ENCODE measurements at places on chromosomes 6 and 20.

- no peak for DNase-seq
These were observed 288.1 kb upstream of the MAP3K7 start for GRCh38 chr6:90874931-90875330.

DNA sequence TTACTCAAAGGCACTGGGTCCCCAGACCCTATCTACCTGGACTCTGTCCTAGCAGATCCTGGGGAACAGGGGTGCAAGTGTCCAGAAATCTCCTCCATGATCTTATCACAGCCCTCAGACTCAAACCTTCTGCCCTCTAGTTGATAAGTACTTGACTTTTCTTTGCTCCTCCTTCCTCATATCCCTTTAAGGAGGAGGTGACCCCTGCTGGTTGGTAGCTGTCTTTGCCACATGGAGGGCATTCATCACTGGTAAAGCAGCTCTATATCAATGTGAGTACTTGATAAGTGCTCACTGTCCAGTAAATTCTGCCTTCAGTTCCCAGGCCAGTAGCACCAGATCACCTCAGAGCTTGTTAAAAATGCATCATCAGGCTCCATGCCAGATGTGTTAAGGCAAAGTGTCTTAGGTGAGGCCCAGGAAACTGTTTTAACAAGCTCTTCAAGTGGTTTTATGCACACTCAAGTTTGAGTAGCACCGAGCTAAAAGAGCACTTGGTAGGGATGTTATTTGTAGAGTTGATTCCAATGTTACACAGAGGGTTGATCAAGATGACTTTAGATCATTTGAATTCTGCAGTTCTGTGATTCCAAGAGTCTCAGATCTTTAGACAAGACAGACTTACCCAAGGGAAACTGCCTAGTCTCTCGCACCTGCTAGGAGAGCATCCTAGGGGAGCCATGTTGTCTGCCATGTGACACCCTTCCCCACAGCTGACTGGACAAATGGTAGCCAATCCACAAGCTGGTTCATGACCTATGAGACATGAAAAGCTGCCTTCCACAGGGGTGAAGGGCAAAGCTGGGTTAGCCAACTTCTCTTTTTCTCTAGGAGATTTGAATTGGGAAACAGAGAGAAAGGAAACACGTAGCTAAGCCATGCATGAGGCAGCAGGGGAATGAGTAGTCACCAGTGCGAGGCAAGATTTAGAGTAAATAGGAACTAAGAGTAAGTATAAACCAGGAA lies 18.6 kb downstream of the TREML2 start:
- peak; percentile 38 for DNase-seq

DNA sequence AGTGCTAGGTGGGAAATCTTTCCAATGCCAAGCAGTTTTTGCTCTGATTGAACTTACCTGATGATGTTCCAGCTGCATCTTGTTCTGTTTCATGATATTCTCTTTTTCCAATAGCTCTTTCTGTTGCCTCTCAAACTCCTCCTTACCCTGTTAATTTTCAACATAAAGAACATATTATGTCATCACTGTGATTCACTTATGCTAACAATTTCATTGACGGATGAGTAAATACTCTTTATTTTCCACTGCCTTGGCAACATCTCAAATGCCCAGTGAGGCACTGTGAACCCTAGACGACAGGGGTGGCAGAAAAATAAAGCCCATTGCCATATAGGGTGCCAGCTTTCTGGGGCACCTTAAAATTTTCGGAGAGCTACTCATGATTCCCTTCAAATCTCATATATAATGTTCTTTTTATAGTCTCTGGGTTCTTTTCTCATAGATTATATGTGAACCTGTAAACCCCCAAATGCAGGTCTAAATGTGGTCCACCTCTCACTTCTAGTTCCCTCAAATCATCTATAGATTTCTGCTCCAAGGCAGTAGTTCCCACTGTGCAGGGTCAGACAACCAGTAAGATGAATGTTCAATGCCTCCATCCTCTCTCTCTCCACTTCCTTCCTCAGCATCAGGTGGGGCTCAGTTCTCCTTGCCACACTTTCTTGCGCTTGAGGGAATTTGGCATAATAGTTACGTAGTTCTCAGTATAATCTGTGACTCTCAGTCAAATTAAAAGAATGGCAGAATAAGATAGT lies 44.1 kb downstream of the NEDD9 start:
- no peak for DNase-seq

DNA sequence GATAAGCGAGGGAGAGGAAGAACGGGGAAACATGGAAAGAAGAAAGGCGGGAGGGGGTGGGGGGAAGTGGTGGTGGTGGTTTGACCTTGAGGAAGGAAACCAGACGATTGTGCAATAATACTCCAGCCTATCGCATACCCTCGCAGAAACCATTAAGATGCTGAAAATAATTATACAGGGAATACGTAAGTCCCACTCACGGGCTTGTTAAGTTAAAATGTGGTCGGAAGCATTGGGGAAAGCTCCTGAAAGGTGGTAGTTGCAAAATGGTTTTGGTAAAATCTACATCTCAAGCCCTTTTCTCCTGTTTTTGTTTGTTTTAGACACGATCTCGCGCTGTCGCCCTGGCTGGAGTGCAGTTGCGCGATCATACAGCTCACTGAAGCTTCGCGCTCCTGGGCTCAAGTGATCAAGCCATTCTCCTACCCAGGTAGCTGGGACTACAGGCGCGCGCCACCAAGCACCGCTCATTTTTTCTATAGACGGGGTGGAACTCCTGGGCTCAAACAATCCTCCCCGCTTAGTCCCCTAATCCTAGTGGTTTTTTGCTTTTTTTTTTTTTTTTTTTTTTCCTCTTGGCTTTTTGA lies 128.9 kb upstream of the ZNF184 start:
- no peak for DNase-seq

DNA sequence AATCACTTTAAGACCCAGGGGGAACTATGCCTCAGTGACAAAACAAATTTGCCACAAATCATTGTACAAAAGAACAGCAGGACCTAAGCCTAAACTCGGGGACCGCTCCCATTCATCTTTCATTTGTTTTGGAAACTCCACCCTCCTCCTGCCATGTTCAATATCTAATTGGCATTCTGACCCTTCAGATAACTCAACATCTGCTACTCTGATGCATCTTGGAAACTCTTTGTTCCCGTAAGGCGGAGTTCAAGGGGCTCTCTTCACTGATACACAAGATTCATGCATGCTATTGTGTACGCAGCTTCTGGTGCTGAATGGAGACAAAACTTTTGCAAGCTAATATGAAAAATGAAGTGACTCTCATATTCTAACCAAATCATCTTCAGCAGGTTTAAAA lies 187.6 kb downstream of the ZFP64 start:
- DNase-seq: no peak

- DNase-seq: no peak
These were observed 5.9 kb downstream of the SPAG4 start for GRCh38 chr20:35621560-35621946.

GRCh38 chr6:17490724-17491123 lies 97.3 kb downstream of the CAP2 start:
- no peak for DNase-seq

GRCh38 chr20:5065166-5065878 lies 54.4 kb downstream of the PCNA start:
- DNase-seq: no peak

- DNase-seq: no peak
These were observed 12.9 kb upstream of the FAM210B start for GRCh38 chr20:56345911-56346310.

DNA sequence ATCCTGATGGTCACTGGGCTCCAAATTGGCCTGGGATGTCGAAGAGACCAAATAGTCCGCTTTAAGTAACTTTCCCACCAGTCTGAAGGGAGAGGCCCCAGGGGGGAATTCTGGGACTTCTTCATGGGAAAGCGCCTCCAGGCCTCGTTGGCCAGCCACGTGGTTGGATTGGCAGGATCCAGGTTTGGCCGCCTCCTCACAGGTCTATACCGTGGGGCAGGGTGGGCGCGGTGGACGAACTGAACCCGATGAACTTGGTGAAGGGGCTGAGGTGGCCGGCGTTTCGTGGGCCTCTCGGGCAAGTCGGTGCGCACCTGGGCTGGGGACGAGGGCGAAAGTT lies 297 bp downstream of the POM121L2 start:
- DNase-seq: no peak

DNA sequence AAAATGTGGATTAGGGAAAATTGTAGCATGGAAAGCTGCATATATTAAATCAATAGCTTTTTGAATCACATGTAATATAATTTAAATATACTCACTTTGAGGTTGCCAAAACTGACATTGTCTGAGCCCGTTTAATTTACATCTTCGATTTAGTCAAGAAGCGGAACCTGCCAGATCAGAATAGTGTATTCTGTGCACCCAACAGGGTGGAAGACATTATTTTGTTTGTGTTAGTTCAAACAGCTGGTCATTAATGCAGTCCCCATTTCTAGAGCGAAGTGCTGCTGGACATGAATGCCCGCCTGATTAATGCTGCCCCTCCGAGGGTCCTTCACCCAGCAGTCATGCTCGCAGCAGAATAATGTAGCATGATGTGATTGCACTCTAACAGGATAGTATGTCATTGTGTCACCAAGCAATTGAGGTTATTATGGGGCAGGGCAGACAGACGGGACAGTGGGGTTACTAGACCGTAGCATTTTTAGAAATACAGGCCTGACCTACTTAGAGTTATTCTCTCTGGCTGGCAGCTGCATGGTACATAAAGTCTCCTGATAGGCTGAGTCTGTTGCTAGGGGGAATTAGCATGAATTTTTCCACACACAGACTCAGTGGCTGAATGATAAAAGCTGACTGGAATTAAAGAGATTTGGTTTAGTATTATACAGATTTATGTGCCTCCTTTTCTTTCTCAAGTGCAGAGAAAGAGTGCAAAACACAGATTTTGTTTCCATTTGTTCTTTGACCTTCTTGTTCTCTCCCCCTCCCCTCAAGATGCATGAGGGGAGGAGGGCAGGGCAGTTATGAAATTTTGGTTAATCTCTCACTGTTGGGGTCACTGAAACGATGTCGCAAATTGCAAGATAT lies 147.1 kb downstream of the PRL start:
- DNase-seq: no peak

DNA sequence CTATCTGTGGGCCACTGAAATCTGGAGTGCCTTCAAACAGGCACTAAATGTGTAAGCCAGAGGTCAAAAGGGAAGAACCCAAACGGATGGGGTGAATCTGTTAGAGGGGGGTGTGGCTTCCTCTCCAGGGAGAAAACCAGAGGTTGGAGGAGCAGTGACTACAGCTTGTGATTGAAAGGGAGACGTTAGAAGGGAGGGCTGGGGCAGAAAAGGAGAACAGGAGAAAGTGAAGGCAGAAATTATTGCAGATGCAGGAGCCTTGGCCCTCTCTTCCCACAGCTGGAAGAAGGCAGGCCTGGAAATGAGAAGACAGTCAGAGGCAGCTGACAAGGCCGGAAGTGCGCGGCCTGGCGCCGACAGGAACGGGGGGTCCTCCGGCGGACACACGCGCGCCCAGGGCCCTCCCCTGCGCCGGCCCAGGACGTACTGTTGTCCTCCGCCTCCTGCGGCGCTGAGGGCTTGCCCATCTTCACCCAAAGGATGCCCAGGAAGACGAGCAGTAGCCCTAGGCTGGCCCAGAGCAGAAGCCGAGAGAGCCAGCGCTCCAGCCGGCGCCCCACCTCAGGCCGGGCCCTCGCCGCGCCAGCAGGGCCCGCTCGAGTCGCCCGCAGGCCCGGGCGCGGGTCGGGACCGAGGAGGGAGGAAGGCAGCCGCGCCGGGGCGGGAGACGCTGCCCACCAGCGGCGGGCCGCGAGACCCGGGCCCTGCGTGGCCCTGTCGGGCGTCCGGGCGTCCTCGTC lies 806 bp downstream of the LEMD2 start:
- peak; percentile 46 for DNase-seq

GRCh38 chr20:49982072-49982345 lies 771 bp upstream of the SNAI1 start:
- no peak for DNase-seq

GRCh38 chr6:31978831-31979230 lies 3.0 kb upstream of the C4A start:
- DNase-seq: no peak

GRCh38 chr6:94487371-94487770 lies 1068.0 kb upstream of the EPHA7 start:
- no peak for DNase-seq

DNA sequence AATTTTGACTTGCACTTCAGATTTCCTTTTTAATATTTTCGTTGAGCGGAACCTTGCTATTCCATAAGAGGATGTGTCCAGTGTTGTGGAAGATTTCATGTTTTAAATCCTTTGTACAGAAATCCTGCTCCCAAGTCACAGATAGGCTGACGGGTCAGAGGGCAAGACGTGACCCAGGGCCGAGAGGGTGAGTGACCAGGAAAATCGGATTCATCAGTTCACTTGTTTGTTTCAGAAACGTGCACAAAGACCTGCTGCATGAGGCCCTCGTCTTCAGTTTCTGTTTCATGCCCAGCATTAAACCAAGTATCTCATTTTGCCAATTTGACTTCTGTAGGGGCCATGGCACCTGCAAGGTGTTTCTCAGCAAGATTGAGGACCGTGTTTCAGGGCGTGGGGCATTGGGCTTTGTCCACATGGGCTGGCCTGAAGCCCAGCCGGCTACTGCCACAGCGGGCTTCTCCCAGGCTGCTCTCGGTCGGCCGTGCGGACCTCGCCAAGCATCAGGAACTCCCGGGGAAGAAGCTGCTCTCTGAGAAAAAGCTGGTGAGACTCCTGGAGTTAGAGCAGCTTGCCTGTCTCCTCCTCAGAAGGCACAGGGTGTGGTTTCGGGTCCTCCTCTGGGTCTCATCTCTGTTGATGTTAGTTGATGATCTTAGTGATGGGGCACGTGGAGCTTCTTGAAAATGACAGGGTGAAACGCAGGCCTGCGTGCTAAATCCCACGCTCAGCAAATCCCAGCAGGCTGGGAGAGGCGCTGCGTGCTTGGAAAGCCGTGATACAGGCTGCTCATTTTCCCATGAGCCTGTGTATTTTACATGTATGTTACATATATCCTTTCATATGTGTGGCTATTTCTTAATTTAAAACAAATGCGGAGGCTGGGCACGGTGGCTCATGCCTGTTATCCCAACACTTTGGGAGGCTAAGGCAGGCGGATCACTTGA lies 10.5 kb downstream of the MTG2 start:
- DNase-seq: no peak

DNA sequence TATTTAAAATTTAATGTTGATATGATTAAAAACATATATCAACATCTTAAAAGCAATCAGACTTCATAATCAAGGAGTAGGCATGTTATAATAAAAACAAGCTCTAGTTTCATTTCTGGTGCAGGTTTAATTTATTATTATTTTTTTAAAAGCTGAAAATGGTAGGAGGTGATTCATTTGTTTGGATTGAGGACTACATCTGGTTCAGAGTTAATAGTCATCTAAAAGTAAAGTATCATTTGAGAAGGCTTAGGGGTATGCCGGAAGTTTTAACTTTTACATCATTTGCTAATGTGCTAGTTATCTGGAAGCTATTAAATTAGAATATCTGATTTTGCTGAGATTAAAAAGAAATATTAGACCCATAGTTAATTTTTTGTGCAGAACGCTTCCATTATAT lies 169.5 kb upstream of the LAMA2 start:
- DNase-seq: no peak

GRCh38 chr6:111601886-111602285 lies 3.8 kb downstream of the TRAF3IP2 start:
- DNase-seq: no peak

Measured in thymus (tissue), 14 donors.